NCI-H1092 (cell line): ENCODE measurements at places on chromosomes 5 and 9.

DNA sequence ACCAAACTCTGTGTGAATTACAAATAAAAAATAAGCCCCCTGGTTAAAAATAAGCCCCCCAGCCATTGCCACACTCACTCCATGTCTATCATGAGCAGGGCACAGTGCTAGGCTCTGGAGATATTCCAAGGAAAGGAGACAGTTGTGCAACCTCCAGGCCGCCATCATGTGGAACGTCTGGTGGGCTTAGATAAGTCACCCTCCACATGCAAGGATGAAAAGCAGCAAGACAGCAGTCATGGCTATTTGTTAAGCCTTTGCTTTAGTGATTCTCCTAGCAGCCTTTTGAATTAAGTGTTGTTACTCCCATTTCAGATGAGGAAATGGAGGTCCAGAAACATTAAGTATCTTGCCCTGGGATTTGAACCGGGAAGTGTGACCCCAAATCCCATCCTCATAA, 94.8 kb downstream of the DCP2 start:
- DNase-seq: no peak

- no peak for DNase-seq
These were observed 480.8 kb upstream of the TNC start for GRCh38 chr9:115598751-115599150.

GRCh38 chr9:115106001-115106400, 12.0 kb downstream of the TNC start:
- no peak for DNase-seq

- peak; percentile 96 for DNase-seq
These were observed 85.0 kb upstream of the MELK start for GRCh38 chr9:36487482-36488388.

- no peak for DNase-seq
These were observed 640.2 kb downstream of the CCDC171 start for GRCh38 chr9:16193066-16193465.

DNA sequence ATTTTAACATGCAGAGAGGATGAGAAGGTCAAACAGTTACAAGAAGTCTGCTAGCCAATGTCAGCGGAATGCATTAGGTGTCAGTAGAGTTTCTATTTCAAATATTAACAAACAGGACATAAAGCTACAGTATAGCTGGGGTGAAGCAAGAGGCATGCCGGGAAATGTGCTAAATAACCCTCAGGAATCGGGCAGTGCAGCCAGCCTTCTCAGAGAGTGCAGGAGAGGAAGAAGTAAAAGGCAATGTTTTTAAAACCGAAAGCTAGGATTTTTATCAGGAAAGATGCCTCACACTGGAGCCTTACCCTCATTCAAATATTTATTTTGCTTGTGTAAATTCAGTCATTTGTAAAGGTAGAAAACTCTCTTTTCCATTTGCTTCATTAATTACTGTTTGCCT, 59.1 kb upstream of the SH3GL2 start:
- DNase-seq: no peak

DNA sequence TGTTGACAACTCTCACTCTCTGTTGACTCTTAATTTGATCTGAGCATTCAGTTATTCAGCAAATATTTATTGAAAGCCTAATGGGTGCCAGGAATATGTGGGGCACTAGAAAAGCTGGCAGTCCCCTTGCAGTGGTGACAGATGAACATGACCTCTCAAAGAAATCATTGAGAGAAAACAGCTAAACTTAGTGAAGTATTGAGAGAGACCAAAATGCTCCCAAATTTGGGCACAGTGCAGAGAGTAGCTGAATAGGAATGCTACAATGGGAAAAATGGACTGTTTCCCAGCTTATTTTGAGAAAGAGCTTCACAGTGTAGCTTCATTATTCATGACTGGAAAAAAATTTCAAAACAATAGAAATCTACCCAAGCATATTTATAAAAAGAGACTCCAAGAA, 257.9 kb downstream of the SGCD start:
- DNase-seq: peak; percentile 57

DNA sequence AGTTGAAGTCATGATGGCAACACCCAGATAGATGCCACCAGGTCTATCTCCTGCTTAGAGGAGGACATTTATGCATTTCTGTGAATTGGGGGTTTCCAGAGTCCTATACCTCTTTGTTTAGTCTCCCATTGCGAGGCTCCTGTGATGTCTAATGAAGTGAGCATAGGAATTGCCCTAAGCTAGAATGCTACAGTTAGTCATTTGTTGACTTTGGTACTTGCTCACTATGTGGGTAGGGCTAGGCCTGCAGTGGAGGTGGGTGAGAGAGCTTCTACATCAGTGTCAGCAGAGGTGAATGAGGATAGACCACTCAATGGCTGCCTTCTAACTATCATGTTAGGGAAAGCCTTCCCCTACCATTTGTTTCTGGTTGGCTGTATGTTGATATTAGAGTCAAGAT, 173.3 kb upstream of the POC5 start:
- DNase-seq: no peak

GRCh38 chr5:144254552-144254951, 83.9 kb downstream of the KCTD16 start:
- DNase-seq: no peak

GRCh38 chr5:112649882-112650281, 87.8 kb upstream of the APC start:
- no peak for DNase-seq

DNA sequence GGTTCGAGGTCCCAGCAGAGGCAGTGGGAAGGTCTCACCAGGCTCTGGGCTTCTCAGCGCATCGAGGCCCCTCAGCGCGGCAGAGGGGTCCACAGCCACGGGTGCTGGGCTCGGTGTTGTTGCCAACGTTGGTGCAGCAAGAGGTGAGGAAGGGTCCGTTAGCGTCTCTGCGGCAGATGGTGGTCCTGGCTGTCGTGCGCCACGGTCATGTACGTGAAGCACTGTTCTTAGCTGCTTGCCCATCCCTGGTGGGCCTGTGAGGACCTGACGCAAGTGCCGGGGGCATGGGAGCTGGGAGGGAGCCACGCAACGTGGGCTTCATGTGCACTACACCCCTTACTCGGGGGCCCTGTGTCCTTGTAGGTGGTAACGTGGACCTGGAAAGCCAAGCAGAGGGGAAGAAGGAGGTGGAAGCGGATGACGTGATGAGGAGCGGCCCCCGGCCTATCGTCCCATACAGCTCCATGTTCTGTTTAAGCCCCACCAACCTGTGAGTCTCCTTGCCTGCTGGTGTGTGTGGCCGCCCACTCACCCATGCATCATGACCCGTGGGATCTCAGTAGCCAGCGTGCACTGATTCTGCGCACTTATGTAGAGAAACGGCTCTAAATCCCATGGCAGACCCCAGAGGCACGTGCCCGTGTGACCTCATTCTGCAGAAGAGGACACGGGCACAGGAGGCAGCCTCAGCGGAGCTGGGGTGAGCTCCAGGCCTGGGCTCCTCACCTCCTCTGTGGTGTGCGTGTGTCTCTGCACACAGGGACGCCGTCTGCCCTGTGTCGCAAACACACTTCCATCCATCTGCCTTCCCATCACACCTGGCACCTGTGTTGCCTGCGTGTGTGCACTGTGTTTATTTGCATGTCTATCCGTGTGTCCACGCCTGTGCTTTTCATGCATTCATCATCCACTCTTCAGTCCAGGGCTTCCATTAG, 166.1 kb downstream of the CACNA1B start:
- DNase-seq: no peak

GRCh38 chr5:128636361-128636760, 98.3 kb upstream of the FBN2 start:
- no peak for DNase-seq

DNA sequence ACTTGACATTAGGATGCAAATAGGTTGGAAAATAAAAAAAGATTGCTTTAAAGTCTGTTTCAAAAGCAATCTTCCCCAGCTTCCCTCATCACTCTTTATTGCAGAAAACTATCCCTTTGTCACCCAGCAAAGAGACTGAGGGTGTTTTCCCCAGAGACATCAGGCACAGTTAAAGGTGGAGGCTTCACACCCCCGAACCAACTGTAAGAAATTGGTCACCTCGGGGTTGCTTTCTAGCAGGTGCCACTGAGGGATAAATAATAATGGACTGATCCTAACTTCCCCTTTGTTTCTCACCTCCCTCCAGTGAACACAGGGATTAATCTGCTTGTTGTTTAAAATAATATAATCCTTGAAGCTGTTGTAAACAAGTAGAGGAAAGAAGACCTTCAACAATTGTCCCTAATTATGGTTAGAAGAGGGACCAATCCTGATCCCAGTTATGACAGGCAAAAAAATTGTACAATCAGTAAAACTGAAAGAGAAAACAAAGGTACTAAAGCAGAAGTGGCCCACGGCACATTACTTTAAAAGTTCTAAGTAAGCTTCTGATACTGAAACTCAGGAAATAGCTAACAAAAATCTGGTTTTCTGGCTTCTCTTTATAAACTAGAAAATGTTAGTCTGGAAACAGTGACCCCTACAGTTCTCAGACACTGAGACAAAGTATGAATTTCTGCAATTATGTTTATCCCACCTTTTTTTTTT, 6.6 kb upstream of the PCSK1 start:
- DNase-seq: no peak

GRCh38 chr5:149913436-149914419, 30.9 kb downstream of the PDE6A start:
- no peak for DNase-seq

DNA sequence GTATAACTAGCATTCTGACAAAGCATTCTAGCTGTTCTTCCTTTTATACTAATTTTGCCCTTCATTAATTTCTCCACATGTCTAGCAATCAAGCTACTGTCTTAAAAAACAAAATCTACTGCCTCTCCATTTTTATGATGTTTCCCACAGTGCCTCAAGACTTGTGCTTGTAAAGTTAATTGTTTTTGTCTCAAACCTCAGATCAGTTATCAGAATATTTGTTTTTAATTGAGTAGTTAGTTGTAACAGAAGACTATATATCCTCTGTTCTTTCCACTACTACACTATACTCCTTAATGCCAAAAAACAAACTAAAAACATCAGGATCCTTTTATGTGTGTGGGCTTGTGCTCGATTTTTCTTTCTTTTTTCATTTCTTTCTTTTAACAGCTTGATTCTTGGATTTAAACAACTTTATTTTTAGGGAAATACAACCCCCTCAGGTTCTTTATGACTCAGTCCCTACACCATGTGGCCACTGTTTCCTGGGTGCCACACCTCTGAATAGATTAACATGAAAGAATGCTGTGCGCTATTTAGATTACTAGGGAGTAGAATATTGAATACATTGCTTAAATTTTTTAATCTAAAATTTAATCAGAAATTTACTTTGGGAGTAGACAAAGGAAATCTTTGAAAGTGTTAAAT, 1.2 kb downstream of the ASPN start:
- DNase-seq: no peak

DNA sequence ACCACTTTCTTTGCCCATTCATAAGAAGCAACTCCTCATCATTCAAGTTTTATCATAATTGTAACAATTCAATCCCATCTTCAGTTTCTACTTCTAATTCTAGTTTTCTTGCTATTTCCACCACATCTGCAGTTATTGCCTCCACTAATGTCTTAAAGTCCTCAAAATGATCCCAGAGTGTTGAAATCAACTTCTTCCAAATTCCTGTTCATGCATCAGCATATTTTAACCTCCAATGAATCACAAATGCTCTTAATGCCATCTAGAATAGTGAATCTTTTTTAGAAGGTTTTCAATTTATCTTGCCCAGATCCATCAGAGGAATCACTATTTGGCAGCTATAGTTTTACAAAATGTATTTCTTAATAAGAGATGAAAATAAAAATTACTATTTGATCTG, 3.2 kb upstream of the SRP19 start:
- no peak for DNase-seq

- DNase-seq: no peak
These were observed 59.0 kb downstream of the IARS1 start for GRCh38 chr9:92234514-92234913.

GRCh38 chr5:69335341-69335935, 2.8 kb upstream of the CCDC125 start:
- no peak for DNase-seq

GRCh38 chr9:15069106-15069505, 158.9 kb upstream of the FREM1 start:
- no peak for DNase-seq

DNA sequence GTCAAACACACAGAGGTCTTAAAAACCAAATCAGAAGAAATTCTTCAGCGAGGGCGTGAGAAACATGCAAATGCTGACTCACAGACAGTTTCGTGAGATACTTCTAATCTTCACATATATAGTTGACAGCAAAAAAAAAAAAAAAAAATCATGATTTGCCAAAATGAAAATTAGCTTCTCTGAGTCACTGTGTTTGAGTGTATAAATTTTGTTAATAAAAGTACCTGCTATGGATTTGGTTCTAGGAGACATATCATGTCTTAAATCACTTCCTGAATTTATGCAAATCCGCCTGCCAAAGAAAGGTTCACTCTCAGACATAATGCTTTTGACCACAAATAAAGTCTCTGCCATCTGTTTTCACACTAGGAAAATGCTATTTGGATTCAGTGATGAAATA, 114.3 kb downstream of the SLC1A3 start:
- no peak for DNase-seq

GRCh38 chr5:134466241-134467069, 54.8 kb upstream of the CDKN2AIPNL start:
- DNase-seq: peak; percentile 23

DNA sequence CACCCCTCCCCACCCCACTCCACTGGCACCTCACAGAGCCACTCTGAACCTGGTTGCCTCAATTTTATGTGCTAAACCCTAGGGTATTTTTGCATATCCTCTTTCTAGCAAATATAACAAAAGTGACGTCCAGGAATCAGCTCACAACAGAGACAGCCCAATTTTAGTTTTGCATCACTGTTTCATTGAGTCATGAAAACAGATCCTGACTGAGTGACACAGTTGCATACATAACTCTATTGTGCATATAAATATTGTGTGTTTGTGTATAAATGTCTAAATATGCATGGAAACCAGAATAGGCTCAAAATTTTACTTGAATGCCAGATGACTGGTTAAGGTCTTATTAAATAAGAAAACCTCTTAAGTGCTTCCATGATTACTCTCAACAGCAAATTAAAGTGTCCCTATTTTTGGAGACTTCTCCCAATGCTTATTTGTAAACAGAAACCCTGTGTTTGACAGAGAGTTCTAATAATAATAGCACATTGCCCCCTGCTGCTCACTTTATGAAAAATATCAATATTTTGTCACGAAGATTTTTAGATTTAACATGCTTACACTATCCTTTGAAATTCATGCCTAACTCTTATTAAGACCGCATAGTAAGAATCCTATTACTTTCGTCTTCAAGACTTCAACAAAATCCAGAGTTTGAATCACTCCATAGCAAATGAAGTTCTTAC, 75.5 kb upstream of the PRRC1 start:
- DNase-seq: peak; percentile 1

- no peak for DNase-seq
These were observed 178.0 kb downstream of the YIPF5 start for GRCh38 chr5:143992496-143992895.

DNA sequence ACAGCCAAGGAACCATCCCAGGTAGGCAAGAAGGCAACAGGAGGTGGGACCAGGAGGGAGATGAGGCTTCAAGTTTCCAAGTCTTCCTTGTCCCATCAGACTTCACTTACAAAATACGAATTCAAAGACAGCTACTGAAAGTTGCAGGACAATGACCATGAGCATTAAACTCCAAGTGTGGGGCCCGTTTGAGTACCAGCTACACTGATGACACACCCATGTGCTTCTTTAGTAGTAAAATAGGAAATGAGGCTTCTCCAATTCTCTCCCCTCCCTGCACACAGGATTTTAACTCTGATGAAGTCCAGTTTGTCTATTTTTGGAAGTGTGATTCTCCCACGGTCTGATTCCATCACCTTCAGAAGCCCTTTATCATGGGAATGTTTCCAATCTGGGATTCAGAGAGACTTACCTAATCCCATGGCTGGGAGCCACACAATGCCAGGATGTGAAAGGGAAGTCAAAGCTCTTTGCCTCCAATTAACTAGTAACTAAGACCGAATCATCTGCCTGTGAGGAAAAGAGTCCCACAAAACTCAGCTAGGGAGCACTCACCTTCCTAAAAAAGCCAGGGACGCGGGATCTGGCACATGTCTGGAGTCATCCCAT, 222.8 kb upstream of the MSX2 start:
- no peak for DNase-seq
